ENCODE measurements at places on chromosomes 1 and 21.

GRCh38 chr1:35047188-35047858 is 15.6 kb upstream of the ZMYM6 start:
- DNase-seq = peak; percentile 89

DNA sequence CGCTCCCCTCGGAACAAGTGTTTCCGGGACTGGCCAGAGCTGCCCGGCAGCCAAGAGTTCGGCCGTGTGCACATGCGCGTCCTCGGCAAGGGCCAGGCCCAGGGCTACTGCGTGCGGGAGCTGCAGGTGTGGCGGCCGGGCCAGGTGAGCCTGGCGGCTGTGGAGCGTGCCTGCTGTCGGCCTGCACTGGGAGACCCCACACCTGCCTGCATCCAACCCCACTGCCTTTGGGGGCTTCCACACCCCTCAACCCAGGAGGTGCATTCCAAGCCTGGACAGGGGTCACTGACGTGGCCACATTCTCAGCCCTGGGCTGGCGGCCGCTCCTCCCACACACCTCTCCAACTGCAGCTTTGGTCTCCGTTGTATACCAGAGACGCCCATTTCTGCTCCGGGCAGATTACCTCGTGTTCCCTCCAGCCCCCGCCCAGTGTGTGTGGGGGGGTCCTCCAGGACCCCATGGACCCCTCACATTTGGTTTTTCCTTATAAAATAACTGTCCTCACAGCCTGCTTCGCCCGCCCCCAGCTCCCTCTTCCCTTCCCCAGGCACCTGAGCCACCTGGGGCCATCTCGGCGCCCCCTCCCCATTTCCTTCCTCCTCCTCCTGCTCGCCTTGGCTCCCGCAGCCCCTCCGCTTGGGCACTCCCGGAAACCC is 6.1 kb downstream of the RNF223 start:
- no peak for DNase-seq

GRCh38 chr1:207861442-207862177 is 49.3 kb downstream of the CD34 start:
- DNase-seq = no peak

GRCh38 chr21:16180614-16181013 is 450.8 kb downstream of the USP25 start:
- DNase-seq = no peak

DNA sequence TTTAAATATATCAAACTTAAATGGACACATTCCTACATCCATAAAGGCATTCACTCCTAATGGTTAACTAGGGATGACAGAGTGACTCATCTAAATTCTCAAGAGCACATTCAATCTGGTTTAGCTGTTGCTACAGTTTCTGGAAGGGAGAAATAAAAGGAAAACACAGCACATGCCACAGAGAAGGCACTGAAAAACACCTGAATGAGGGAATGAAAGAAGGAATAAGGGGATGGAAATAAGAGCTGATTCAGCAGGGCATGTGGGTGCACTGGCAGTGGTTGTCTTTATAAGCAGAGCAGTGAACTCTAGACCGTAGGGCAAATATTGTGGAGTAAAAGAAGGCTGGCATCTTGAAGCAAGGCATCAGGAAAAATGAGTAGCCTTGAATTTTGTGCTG is 79.3 kb downstream of the LHX4 start:
- DNase-seq = peak; percentile 64

DNA sequence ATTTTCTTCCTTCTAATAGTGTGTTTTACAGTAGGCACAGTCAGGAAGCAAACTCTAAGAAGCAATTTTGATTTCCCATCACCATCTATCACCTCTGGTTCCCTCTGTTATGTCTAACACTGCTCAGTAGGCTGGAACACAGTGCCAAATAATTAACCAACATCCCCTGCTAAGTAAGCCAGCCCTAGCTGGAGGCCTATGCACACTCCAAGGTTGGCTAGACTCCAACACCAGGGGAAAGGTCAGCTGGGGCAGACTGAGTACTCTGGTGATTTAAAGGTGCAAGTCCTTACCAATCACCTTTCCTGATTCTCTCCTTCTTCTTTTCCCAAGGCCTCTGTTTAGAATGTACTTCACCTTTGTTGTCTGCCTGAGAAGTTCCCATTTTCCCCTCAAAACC is 46.5 kb upstream of the BEND5 start:
- DNase-seq = no peak

DNA sequence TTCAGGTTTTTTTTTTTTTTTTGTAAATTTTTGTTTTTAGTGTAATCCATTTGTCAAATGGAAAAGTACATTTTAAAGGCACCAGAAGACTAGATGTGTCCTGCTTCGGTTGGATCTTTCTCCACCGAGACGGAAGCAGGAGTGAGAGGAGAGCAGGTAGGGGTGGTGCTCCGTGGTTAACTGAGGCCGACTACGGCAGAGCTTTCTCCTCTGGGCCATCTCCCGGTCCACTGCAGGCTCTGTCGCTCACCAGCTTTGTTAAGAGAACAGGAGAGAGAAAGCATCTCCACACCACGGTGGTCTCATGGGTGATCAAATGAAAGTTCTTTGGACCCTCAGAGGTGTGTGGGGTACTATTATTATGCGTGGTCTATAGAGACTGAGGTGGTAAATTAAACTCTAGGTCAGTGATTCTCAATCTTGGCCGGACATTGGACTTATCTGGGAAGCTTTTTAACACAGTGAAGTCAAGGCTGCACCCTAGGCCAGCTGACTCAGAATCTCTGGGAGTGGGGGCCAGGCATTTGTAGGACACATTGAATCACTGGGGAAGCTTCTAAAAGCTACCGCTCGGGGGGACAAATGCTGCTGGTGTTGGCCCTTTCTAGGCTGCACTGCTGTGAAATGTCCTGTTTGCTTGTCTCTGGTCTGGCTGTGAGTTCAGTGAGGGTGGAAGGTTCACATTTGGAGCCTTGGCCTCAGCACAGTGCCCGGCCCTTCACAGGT is 25.0 kb downstream of the ABCA4 start:
- peak; percentile 50 for DNase-seq

GRCh38 chr1:158251163-158251562 is 3.1 kb upstream of the CD1A start:
- no peak for DNase-seq

DNA sequence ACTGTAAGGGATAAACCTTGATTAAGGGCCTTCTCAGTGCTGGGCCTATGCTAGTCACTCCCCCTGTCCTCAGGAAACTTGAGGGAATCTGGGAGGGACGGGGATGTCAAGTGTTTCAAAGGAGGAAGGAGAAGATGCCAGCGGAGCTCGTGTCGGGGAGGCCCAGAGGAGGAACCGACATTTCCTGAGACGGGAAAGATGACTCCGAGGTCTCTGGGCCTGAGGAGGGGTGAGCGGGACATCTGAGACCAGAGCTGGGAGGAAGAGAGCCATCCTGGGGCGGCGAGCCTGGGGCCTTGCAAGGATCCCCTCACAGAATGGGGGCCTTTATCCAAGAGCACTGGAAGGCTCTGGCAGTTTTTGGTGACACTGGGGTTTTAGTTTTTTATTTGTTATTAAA is 10.4 kb downstream of the SLC66A1 start:
- no peak for DNase-seq

DNA sequence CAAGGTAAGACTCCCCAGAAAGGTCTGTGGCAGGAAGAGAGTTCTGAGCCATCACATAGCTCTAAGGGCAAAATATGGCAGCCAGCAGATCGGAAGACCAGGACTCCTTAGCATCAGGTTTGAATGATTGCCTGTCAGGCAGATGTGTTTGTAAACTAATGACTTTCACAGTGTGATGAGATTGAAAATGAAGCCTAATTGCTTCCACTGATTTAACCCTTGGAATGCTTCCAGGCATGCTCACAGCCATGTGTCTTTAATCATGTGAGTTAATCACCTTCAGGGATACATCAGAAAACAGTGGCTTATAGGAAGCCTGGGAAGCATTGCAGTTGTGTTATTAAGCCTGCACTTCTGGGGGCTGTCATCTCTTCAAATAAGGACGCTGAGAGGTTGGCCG is 82.8 kb downstream of the LRRC53 start:
- no peak for DNase-seq

DNA sequence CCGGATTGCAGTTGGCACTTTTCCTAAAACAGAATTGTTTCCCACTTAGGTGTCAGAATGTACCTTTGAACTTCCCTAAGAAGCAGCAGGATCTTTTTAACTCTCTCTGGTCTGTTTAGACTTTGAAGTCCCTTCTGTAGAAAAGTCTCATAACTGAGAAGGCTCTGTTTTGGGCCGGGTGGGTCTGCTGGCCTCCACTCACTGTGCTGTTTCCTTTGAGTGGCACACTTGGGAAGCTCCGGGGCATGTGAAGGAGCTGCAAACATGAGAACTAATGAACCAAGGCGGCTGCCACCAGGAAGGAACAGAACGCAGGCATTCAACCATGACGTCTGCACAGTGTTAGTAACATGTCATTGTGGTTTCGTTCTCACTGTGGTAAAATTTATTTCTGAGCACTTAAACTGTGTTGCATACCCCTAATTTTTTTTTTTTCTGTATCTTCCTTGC is 19.5 kb upstream of the NCMAP start:
- DNase-seq = no peak
